Amygdala (tissue), 56 donors: ENCODE measurements at places on chromosomes 11 and 22.

GRCh38 chr11:102244681-102245409 lies 72.4 kb upstream of the BIRC3 start:
- no peak for DNase-seq

DNA sequence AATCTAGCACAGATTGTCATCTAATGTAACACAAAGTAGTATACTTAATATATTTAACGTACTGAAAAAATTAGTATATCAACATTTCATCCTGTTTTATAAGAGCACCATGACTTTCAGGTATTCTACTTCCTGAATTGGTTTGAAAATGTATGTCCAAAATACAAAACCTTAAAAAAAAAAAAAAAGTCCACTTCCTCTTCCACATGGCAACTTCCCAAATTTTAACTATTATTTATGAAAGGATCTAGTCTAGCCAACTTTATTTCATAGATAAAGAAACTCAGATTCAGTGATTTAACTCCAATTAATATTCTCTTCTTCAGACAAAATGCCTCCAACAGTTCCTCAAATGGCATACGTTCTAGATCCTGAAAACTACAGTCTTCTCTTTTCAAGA lies 44.0 kb downstream of the PIK3C2A start:
- no peak for DNase-seq

DNA sequence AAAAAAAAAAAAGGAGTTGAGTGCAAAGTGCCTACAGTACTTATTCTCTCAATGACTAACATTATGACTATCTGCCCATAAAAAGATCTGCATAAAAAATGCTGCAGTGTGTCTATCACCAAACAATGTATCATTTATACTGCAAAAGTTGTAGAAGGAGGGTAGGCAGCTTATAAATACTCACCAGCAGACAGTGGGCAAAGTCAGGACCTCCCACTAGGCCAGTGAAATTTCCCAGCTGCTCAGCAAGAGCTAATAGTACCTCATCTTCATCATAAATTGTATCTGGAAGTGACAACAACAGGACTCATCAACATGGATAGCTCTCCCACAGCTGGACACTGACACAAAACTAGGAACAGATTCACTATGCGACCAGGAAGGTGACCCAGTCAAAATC lies 1.6 kb downstream of the PPP2R1B start:
- DNase-seq: no peak

DNA sequence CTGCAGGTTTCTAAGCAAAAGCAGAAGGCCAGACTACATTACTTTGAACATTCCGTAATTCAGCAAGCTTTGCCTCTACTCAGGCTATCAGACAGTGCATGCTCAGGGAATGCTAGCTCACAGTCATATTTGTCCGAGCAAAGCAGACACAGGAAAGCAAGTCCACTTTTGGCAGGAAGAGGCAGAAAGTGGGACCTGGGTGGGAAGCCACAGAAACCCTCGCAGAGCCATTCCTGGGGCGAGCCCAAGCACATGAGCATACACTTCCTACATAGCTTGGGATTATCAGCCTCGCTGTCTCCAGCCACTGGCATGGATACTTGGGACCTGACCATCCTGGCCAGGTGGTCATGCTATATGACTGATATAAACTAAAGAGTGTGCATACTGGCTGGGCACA lies 113.3 kb downstream of the TRIM29 start:
- no peak for DNase-seq

GRCh38 chr11:93843906-93844305 lies 6.5 kb downstream of the VSTM5 start:
- DNase-seq: no peak

DNA sequence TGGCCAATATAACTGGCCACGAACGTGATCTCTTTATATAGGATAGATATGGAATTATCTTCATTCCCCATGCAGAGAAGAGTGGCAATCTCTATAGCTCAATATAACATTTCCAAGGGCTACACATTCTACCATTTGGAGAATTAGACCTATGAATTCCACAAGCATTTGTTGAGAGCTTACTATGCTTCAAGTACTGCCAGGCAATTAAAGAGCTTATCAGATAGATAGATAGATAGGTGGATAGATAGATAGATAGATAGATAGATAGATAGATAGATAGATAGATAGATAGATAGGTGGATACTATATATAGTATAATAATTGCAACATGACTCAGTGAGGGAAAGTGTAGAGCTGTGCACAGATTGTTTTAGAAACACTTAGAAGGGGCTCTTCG lies 1.5 kb upstream of the OR6X1 start:
- DNase-seq: no peak

DNA sequence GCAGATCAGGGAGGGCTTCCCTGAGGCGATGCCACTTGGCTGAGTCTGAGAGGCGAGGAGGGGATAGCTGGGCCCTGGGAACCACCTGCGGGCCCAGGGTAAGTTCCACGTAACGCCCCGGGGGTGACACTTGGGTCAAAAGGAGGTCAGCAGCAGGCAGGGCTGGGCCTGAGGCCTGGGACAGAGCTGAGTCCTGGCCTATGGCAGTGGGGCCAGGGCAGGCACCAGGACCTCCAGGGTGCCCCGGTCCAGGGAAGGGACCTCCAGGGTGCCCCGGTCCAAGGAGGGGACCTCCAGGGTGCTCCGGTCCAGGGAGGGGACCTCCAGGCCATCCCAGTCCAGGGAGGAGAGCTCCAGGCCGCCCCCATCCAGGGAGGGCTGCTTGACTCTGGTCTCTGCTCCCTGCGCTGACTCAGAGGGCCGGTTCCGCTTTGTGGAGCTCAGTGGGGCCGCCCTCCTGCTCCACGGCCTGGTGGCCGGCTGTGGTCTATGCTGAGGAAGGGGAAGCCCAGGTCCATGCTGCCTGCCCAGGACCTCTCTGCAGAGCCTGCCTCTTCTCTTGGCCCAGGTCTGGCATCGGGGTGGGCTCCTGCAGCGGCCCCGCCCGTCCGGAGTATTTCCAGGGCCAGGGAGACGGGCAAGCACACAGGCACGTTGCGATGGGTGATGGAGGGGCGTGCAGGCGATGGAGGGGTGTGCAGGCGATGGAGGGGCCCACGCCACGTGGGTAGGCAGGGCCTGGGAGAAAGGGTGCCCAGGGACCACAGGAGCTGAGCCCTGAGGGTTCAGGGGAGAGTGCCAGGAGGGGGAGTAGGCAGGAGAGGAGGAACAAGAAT lies 19.5 kb upstream of the WNT7B start:
- no peak for DNase-seq
